ENCODE measurements at places on chromosomes 1 and 21.

- DNase-seq = no peak
These were observed 4.7 kb upstream of the SLC1A7 start for GRCh38 chr1:53147174-53147573.

DNA sequence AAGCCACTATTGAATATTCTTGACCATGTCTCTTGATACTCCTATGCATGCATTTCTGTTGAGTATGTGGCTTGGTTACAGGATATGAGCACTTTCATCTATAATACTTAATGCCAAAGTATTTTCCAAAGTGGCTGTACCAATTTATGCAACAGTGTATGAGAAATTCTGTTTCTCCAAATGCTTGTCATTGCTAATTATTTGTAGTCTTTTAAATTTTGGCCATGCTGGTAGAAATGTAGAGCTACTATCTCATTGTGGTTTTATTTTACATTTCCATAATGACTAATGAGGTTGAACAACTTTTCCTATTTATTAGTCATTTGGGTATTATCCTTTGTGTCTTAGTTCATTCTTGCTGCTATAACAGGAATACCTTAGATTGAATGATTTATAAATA lies 71.4 kb upstream of the TSPAN2 start:
- no peak for DNase-seq

- DNase-seq = no peak
These were observed 3.0 kb downstream of the TENT5B start for GRCh38 chr1:27009601-27010197.

DNA sequence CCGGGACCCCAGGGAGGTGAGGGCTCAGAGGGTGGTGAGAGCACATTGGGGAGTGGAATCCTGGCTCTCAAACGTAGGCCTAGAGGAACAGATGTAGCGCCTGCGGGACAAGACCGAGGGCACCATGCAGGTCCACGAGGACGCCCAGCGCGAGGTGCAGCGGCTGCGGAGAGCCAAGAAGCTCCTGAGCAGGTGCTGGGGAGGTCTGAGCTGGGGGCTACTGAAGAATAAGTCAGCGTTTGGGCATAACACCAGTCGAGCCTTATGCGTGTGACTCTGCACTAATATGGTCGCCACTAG lies 2.6 kb upstream of the NBPF3 start:
- DNase-seq = no peak

DNA sequence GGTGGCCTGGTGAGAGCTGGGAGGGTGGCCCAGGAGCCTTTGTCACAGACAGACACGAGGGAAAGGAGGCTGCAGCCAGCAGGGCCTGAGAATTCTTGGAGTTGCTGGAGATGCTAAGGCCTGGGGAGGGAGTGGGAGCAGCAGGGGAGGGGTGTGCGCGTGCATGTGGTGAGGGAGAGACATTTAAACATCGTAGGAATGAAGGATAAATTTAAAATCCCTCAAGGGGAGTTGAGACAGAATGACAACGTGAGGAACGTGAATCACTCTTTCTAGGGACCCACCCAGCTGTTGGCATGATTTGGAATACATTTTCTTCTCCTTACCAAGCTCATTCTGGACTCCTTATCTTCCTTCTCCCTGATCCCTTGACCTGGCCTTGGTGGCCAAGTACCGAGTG lies 73.3 kb upstream of the CACNA1E start:
- no peak for DNase-seq

DNA sequence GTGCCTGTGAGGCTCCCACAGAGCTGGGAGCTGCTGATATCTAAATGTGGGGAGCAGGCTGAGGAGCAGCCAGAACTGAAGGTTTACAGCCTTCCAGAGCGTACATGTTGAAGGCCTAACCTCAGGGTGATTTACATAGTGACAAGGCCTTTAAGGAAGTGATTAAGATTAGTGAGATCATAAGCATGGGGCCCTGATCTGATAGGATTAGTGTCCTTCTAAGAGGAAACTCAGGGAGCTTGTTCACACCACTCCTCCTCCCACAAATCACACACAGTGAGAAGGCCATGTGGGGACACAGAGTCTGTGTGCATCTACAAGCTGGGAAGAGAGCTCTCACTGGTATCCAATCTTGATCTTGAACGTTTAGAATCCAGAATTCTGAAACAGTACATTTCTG lies 92.3 kb upstream of the NBPF6 start:
- no peak for DNase-seq

- DNase-seq = no peak
These were observed 156.1 kb downstream of the EDEM3 start for GRCh38 chr1:184598403-184599193.

DNA sequence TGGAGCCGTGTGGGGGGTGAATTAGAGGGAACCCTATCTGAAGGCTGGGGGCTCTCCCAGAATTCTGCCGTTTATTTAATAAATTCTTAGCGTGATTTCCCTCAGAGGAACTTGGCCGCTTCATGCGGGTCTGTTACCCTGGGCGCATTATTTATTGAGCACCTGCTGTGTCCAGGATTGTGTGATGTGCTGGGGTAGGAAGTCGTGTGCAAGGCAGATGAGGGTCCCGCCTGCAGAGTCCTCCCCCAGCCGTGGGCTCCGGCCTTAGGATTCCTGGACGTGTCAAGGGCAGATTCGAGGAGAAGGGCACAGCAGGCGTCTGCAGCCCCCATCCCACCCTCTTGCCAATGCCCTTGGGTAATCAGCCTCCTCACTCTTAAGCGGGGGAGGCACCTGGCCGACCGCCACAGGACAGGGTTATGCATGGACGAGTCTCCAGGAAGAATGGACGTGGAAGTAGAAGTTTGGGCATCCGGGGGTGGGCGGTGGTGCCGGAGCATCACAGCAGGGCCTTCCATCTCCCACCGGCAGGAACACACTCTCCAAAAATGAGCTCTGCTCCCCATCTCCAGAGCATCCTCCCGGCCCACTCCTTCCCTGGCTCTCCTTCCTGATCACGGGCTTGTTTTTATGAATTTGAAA lies 233.3 kb upstream of the C1orf174 start:
- no peak for DNase-seq

DNA sequence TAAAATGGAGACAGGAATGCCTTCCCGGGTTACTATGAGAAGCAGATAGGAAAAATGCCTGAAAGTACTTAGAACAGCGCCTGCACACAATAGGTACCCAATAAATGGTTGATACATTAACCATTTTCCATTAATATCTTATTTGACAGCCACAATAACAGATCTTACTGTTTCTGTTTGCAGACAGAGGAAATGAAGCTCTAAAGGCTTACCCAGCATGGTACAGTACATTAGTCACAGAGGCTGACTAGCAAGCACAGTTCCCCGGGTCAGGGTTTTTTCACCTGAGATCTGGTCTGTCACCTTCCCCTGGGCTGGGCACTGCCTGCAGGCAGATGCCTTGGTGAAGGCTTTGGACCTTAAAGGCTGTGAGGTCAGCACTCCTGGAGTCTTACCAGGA lies 2.9 kb downstream of the TRIM63 start:
- DNase-seq = no peak

DNA sequence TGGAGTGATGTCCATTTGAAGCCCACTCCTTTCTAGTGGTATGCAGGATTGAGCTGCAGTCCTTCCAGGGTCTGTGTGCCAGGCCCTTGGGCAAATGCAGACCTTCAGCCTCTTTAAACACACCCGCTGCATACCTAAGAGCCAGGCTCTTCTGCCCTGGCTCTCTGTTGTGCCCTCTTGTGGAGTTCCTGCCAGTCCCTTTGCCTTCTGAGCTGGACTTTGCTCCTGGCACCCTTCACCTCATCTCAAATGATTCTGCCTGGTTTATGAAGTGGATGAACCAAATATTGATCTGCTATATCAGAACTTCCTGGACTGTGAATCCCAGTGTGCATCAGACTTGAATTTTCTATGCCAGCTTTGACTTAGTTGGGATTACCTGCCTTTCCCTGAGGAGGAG lies 158.8 kb downstream of the URB2 start:
- DNase-seq = no peak

DNA sequence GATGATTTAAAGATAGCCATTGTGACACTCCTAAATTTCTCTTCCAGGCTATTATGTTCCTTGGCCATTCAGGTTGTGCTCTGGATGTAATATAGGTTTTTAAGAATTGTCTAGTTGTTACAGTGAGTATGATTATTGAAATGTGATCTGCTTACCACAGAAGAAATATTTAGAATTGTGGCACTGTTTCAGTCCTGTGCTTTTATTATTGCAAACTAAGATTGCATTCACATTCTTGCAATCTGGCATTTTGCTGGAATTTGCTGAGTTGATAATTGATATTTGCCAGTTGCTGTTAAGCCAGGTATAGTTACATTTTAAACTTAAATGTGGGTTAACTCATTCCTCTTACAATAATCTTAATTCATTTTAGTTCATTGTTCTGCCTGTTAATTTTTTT lies 22.3 kb downstream of the EXO1 start:
- no peak for DNase-seq

DNA sequence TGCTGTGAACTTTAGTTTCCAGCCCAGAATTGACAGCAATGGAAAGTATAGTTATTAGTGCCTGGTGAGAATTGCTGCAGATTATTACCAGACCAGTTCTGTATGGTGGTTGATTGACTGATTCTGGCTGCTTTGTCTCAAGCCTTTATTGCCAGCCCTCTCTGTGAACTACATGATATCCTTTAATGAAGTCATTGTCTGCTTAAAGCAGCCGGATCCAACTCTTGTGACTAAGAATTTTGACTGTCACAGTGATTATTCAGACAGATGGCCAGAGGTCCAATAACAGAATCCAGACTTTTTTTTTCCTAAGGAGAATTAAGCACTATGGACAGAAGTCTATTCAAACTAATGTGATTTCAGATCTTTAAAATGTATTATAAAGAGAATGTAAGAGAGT lies 1548.6 kb upstream of the B3GALT2 start:
- DNase-seq = no peak

GRCh38 chr21:17570786-17571185 lies 41.9 kb downstream of the BTG3 start:
- DNase-seq = no peak

- DNase-seq = peak; percentile 39
These were observed 75.4 kb downstream of the ABCA4 start for GRCh38 chr1:94045465-94046056.

- no peak for DNase-seq
These were observed 17.2 kb upstream of the C2CD2 start for GRCh38 chr21:41970751-41971653.

DNA sequence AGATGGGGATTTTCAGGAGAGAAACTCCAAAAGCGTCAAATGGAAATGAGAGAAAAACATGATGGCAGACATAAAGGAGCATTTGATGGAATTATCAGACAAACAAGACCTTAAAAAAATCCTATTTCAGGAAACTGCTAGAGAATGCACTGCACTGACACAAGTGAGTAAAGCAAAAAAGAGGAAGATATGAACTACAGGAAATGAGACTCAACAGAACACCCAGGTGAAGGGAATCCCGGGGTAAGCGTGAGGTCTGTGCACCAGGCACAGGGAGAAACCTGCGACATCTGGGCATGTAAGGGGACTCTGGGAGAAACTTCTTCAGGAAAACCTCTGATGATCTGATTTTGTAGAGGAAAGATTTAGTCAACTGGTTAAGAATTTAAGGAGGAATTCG lies 2.8 kb downstream of the TARBP1 start:
- no peak for DNase-seq

- DNase-seq = no peak
These were observed 5.2 kb downstream of the DUSP10 start for GRCh38 chr1:221736714-221737113.

DNA sequence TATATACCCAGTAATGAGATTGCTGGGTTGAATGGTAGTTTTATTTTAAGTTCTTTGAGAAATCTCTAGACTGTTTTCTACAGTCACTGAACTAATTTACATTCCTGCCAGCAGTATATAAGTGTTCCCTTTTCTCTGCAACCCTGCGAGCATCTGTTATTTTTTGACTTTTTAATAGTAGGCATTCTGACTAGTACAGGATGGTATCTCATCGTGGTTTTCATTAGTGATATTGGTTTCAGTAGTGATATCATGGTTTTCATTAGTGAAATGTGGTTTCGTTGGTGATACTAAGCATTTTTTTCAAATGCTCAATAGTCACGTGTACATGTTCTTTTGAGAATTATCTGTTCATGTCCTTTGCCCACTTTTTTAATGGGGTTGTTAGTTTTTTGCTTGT lies 316.8 kb downstream of the PTBP2 start:
- DNase-seq = no peak
